ENCODE measurements at places on chromosomes 11 and 22.

- DNase-seq: no peak
Observed at GRCh38 chr11:3775736-3776406, 21.5 kb downstream of the NUP98 start.

DNA sequence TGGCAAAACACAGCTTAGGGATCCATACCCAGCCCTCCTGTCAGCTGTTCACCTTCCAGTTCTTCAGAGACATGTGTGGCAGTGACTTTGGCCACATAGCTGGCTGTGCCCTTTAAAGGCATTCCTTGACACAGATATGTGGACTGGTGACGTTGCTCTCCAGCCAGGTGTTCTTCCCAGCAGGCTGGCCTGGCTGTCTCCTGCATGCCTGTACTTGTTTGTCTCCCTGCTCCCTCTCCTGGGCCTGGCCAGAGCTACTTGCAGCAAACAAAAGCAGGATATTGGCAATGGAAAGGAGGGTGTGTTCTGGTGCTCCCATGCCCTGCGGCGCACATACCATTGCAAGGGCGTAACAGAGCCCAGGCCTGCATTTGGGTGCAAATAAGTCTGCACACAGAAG is 38.3 kb downstream of the PIK3IP1 start:
- DNase-seq: no peak

GRCh38 chr11:95996621-95997235 is 72.8 kb upstream of the MTMR2 start:
- no peak for DNase-seq

DNA sequence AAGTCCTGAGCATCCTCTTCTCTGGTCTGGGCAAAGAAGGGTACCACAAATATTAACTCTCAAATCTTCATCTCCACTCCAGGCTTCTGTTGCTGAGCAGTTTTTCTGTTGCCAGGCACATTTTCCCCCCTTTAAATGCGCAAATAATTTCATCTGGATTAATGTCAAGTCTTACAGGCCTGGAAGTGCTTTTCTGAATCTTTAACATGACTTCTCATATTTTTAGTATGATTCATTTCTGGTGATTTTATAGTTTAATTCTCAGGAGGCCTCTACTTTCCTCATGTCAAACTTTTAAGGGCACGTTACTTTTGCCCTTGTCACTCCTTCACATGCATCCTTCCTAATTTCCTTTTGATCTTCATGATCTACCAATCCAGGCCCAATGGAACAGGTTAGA is 510.2 kb downstream of the METTL15 start:
- DNase-seq: no peak

DNA sequence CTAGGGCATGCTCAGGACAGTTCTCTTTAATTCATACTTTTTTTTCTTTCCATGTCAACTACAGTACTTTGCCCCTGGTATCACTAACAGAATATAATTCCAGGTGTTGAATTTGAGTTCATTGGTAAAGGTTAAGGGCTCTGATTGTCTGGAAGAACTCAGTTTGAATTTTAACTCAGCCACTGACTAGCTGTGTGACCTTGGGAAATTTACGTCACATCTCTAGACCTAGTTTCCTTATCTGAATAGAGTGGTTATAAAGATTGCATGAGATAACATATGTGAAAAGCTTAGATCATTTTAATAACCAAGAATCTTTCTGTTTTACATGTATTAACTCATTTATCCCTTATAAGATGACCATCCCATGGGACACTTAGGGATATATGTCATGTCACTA is 15.8 kb upstream of the ZC3H12C start:
- DNase-seq: no peak

GRCh38 chr11:121482231-121483129 is 29.7 kb upstream of the SORL1-AS1 start:
- no peak for DNase-seq

GRCh38 chr22:26564181-26564580 is 25.8 kb downstream of the TPST2 start:
- no peak for DNase-seq

GRCh38 chr11:102664001-102664752 is 39.0 kb upstream of the MMP20 start:
- no peak for DNase-seq

DNA sequence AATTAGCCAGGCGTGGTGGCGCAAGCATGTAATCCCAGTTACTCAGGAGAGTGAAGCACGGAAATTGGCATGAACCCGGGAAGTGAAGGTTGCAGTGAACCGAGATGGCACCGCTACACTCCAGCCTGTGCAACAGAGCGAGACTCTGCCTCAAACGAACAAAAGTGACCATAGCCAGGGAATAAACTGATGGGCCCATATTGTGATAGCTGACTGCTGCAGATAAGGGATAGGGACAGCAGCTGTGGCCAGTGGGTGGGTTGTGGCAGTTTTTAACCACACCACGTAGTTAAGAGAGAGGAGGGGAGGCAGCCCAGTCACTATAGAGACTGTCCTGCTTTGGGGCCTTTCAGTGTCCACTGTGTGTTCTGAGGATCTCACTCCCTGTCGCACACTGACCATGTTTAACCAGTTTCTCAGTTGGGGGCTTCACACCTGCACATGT is 58.9 kb downstream of the PISD start:
- DNase-seq: no peak

DNA sequence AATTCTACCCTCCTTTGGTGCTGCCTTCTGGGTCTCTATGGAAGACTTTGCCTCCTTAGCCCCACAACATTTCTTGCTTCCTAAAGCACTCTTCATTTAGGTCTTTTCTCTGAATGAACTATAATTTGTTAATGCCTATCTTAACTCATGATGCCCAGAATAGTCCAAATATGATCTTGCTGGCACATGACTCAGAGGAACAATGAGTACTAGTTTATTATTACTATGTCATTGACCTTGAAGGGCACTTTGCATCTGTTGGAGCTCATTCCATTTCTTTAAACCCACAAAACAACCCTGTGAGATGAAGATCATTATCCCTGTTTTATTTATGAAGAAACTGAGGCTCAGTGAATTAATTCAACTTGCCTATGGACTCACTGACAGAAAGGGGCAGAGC is 320.2 kb upstream of the PLET1 start:
- DNase-seq: no peak

- no peak for DNase-seq
Observed at GRCh38 chr11:8233691-8234424, 29.8 kb downstream of the LMO1 start.

DNA sequence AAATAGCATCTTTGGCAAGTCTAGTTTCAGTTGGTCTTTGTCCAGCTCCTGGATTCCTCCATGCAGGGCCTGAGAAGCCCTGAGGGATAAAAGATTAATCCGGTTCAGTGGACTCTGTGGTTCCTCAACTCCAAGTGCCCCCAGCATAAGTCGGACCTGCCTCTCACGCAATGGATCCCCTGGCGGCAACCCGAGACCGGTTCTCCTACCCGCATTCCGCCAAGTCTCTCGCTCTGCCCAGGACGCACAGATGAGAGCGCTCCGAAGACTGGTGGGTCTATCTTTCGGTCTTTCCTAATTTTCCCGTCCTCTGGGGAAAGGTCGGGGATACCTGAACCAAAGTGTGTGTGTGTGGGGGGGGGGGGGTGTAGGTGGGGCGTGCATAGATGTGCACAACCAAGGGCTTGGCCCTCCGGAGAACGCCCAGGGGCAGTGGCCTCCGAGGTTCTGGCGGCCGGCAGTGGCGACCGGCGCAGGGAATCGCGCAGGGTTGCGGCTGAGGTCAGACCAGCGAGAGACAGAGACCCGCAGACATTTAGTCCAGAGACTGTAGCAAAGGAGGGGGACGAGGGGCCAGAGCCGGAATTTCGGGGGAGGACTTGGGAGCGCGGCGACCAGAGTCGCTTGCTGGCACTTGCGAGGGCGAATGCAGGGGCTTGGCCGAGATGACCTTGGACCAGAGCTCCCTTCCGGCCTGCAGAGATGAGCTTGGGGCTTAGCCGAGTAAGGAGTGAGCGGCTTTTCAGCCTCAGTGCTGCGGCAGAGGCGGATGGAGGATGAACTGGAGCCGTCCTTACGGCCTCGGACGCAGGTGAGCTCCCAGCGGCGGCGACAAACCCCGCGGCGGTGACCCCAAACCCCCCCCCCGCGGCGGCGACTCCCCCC is 712 bp upstream of the SLC2A11 start:
- no peak for DNase-seq
